ENCODE measurements at places on chromosomes 2 and 18.

DNA sequence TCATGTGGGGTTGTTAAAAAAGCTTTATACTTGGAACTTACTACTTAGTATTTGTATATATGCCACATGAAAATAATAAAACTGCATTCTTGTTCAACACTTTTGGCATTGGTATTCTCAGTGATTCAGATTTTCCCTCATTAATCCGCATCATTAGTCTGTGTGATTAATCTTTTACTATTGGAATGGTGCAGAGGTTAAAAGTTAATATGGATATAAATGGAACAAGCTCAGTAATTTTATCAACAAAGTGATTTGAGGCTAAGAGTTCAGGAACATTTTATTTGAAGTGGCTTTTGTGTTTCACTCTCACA, 45.4 kb upstream of the REG3G start:
- DNase-seq: no peak

DNA sequence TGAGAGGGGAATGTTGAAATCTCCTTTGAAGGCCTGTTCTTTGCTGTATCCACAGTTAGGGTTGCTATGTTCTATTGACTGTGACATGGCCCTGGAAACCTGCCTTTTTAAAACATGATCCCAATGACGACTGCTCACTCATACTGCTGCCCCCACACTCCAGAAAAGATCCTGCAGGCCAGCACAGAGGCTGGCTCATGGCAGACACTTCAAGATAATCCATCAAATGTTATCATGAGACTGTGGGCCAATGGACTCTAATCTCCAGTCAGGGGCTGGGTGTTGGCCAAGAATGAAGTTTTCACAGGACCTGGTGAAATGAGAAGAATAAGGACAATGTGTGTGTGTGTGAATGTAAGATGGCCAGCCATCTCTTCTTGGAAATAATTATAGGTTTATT, 59.0 kb upstream of the THOC1 start:
- no peak for DNase-seq

GRCh38 chr18:50751490-50751889, 68.3 kb downstream of the MRO start:
- DNase-seq: no peak

DNA sequence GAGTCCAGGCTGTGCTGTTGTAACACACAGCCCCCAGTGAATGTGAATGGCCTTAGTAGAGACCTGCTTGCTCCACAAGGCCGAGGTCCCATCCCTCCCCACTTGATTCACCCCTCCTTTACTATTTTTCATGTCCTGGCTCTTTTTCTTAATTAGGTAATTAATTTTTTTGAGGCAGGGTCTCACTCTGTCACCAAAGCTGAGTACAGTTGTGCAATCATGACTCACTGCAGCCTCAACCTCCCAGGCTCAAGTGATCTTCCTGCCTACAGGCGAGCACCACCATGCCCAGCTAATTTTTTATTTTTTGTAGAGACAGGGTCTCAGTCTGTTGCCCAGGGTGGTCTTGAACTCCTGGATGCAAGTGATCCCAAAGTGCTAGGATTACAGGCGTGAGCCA, 19.3 kb downstream of the FBLN7 start:
- peak; percentile 27 for DNase-seq

- no peak for DNase-seq
Observed at GRCh38 chr2:68870215-68870614, 982 bp downstream of the BMP10 start.

- no peak for DNase-seq
Observed at GRCh38 chr2:170966648-170967396, 37.8 kb downstream of the GORASP2 start.

- no peak for DNase-seq
Observed at GRCh38 chr18:77344786-77345500, 95.3 kb downstream of the GALR1 start.

DNA sequence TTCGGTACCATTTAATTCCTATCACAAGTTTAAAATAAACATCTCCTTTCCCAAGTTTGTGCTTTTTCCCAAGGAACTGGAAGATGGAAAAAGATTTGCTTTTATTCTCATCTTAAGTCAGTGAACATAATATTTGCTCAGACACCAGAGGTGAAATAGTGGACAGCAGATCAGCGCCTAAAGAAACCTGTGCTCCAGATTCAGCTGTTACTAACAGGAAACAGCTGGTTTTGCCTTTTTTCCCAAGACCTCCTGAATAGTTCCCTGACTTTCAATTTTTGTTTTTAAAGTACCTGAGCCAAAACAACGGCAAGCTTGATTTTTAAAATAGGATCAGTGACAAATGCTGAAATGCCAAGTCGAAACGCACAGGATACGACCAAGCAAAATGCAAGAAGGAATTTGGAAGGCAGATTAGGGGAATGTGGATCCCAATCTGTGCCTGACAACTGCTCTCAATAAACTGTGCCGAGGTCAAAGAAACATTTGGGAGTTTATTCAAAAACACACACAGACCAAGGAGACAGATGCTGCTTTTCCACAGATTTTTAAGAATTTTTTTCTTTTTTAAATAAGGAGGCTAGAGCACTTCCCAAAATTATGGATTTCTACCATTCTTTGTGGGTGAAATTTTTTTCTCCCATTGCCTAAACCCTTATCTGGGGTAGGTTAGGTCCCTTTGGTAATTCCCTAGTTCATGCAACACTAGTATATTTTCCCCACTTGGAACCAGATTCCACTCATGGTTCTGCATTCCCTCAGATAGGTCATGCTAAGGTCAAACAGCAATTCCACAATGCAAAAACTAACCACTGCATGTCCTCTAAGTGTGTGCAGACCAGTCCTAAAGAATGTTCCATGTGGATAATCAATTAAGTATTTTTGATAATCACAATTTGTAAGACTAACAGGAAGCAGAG, 121.5 kb upstream of the PDE1A start:
- DNase-seq: peak; percentile 10

- no peak for DNase-seq
Observed at GRCh38 chr2:20148923-20149702, 75.8 kb downstream of the SDC1 start.

DNA sequence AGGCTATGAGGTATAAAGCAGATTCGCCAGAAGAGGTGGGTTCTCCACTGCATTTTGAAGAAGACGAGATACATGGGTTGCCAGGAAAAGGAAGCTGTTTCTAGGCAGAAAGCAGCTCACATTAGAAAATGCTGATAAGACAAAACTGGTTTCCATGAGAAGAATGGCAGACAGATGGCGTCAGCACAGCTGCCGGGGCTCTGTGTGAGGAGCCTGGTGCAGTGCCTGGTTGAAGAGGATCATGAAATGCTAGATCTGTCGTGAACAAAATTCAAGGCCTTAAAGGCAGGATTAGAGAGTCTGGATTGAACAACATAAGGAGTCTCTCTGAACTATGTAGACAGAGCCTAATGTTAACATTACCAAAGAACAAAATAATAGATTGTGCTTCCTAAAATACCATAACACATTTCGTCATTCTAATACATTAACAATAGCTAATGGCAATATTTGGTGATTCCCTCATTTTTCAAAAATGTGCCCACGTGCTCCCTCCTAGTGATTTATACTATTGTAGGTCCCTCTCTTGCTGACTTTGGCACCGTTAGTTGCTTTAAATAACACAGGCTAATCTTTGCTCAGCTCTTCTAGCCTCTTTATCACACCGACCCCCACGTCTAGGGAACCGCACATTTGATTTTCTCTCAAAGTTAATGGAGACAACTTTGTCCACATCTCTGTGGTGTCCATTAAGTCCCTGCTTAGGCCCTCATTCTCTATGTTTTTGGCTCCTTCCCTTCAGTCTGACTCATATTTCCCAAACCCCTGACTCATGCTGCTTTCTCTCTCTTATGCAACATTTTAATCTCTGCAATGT, 38.2 kb downstream of the EFEMP1 start:
- DNase-seq: peak; percentile 71

DNA sequence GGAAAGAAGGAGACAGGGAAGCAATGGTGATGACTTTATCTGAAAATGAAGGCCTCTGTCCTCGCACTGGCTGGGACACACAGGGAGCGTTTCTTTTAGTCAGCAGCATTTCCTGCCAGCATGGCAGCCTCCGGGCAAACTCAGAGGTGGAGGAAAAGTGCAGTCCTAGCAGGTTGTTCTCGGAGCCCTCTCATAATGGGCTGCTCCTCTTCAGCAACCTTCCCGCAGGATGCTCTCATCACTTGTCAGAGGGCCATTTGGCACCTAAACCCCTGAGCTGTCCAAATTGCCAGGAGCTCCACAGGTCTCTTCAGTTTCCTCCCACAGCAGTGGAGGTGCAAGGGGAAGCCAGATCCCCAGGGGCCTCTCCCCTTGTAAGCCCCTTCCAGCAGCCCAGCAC, 6.2 kb downstream of the STK39 start:
- no peak for DNase-seq

- DNase-seq: no peak
Observed at GRCh38 chr2:71879509-71880184, 268.0 kb downstream of the CYP26B1 start.

DNA sequence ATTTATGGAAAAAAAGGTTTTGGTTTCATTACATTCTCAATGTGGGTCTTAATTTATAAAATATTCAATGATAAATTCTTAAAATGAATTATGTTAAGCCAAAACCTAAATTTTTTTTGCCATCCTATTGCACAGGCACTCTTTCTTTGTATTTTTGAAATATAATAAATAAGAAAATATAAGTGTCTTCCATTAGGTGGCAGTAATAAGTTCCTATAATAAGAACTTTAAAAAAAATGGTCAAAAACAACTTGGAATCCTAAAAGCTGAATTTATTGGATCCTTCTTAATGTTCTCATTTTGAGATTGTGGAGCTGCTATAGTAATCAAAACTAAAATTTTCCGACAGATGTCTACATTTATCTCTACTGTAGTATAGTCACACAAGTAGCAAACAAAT, 5.7 kb downstream of the CALCRL start:
- peak; percentile 12 for DNase-seq

DNA sequence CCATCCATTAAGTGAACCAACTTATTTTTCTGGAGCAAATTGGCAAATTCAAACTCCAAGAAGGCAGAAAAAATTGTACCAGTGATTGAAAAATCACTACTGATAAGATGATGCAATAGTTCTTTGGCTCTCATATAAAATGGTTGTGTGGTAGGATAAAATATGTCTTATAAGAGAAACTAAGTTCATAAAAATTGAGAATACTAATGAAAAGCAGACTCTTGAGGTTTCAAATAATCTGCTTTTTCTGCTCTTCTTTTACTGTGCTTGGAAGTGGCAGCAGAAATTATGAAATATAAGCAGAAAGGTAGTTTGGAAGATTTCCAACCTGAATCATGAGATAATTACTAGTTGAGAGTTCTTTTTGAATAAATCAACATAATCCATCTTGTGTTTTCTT, 61.9 kb downstream of the PPP1R1C start:
- no peak for DNase-seq

GRCh38 chr2:132597166-132597565, 72.8 kb downstream of the LYPD1 start:
- DNase-seq: no peak

DNA sequence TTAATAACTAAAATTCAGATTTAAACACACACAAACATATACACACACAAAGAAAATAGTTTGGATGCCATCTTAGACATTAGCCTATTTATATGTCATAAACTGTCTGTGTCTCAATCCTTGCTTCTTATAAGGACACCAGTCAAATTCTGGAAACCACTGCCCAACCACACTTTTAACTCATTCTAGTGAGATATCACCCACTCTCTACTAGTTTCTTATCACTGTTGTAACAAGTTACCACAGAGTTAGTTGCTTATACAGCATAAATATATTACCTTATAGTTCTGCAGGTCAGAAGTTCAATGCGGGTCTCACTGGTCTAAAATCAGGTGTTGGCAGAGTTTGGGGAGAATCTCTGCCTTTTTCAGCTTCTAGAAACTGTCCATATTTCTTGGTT, 239.1 kb downstream of the MTX2 start:
- no peak for DNase-seq

GRCh38 chr2:10876394-10876793, 35.3 kb upstream of the KCNF1 start:
- DNase-seq: peak; percentile 92

DNA sequence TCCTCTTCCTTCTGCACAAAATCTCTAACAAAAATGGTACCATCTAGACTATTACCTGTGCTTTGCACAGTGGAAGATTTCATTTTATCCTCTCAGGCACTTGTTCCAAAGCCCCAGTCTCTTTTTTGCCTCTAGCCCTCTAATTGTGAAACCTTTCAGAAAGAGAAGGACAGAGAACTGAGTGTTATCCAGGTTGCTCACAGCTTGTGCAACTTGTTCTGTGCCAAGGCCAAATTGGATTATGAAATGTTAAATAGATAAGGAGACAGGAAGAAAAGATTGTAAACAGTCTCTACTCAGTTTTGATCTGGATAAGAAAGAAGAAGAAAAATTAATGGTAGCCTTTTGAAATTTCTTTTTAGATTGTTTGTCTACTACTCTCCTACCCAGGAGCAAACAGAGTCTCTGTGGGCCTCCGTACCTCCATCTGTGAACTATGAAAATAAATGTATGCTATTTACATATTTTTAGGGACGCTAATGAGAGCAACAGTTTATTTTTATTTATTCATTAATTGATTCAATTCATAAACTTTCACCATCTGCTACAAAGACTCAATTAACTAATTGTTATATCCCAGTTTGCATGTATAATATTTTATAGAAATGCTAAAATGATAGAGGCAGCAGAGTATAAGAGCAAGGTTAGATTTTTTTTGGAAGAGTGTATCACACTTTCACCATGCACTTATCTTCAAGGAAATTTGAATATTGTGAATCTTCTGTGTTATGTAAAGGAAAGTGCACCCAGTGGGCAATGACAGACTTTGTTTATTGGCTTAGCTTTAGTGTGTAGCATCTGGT, 339.0 kb upstream of the ETAA1 start:
- no peak for DNase-seq

DNA sequence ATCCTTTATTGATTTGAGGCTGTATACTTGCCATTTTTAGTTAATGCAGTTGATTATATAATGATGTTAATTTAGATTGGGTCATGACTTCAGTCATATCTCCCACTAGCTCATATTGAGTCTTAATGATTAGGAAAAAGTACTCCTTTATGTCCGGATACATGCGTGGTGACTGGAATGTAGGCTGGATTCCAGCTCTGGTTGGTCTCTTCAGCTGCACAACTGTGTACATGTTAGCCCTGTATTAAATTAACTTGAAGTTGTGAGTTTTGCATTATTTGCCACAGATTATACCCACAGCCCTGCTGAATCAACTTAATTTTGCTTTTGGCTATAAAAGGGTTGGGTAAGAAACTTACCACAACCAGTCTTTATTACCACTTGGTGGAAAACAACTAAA, 22.5 kb downstream of the MOB4 start:
- no peak for DNase-seq
